ENCODE measurements at places on chromosomes 1 and 21.

GRCh38 chr1:156677616-156678596 is 699 bp upstream of the NES start:
- DNase-seq, result peak; percentile 31

GRCh38 chr1:58047265-58047858 is 499.2 kb downstream of the OMA1 start:
- DNase-seq, result no peak

DNA sequence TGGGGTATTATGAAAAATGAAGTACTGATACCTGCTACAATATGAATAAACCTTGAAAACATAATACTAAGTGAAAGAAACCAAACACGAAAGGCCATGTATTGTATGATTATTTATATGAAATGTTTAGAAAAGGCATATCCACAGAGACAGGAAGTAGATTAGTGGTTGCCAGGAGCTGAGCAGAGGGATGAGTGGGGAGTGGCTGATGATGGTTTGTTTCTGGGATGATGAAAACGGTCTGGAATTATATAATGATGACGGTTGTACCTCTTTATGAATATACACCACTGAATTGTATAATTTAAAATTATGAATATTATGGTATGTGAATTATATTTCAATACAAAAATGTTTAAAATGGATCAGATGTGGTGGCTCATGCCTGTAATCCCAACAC is 63.8 kb upstream of the MPC2 start:
- DNase-seq, result no peak

DNA sequence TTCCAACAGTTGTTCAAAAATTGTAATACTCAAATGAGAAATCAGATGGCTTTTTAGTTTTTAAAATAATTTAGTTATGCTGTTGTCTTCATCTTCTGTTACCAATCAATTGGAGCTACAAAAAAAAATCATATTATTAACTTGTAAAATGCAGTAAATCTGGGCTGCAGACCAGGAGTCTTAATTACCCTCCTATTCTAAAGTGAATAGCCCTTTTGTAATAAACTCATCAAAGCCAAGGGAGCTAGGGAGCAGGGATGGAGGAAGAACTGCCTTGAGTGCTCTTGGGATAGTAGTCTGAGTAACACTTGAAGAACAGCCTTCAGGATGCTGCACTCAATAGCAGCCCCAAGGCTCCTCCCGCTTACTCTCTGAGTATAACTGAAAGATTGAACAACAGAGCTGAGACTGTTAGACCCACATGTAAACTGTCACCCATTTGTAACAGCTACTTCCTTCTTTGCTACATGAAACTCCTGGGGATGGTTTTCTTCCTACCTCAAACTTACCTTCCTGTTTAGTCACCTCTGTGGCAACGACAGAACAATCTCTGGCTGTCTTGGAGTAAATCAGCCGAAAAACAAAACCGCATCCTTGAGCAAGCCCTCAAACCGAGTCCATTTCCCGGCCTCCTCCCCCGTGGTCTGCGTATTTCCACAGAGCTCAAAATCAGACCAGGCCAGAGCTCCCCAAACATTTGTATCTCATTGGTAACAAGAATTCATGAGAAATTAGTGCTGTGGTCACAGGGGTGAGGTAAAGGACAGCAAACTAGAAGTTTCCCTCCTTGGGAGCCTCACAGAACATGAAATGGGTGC is 55.9 kb downstream of the CD58 start:
- no peak for DNase-seq

- DNase-seq, result no peak
Observed at GRCh38 chr1:244104309-244105060, 53.4 kb downstream of the ZBTB18 start.

GRCh38 chr1:45356186-45356585 is 15.9 kb upstream of the MUTYH start:
- no peak for DNase-seq

- DNase-seq, result no peak
Observed at GRCh38 chr1:244201750-244202149, 150.7 kb downstream of the ZBTB18 start.

DNA sequence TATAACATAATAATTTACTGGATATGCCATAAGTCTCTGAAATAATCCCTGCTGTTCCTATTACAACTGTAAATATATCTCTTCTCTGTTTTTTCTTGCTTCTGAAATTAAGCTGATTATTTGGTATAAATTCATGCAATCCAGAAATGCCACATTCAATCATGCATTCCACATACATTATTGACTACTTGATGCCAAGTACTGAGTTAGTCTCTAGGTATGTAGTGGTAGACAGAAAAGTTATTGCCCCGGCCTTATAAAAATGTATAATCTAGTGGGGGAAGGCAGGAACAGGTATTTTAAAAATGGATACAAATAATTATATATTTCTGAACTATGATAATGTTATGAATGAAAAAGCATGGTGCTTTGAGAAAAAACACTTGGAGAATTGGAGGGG is 338.6 kb upstream of the SNX7 start:
- DNase-seq, result no peak

GRCh38 chr1:119676571-119677206 is 28.6 kb upstream of the ZNF697 start:
- no peak for DNase-seq

GRCh38 chr1:112727716-112728115 is 12.6 kb upstream of the PPM1J start:
- DNase-seq, result no peak

- DNase-seq, result no peak
Observed at GRCh38 chr1:65371544-65371943, 48.9 kb upstream of the LEPR start.

GRCh38 chr1:13871886-13872285 is 171.9 kb downstream of the PRDM2 start:
- DNase-seq, result no peak

- no peak for DNase-seq
Observed at GRCh38 chr1:243705585-243705984, 144.5 kb downstream of the AKT3 start.

DNA sequence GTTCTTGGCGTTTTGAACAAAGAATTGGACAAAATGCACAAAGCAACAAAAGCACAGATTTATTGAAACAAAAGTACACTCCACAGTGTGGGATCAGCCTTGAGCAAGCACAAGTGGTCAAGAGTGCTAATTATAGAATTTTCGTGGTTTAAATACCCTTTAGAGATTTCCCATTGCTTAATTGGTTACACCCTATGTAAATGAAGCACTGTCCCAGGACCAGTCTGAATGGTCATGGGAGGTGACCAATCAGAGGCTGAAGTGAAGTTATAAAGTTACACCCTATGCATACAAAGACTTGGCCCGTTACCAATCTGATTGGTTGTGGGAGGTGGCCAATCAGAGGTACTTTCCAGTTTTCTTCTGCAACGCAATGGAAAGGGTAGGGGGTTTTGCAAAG is 223.6 kb downstream of the CENPF start:
- DNase-seq, result no peak

DNA sequence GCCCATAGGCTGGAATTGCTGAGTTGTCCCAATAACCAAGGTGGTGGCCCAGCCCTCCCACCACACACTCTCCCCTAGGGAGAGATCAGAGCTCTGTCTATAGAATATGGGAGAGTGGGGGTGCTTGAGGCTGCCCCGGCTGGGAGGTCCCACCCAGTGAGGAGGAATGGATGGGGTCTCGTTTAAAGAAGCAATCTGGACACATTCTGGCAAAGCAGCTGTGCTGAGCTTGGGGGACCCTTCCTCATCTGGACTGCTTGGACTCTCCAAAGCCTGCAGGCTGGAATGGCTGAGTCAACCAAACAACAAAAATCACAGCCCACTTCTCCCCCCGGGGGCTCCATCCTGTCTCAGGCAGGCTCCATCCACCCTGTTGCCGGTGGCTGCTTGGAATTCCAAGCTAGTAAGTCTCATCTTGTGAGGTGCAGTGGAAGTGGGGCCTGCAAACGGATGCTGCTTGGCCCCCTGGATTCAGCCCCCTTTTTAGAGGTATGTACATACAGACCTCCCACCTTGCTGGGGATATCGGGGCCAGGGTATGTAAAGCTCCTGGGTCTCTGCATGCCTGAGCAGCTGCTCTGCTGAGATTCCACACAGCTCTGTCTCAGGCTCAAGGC is 67.1 kb upstream of the FAM78B start:
- no peak for DNase-seq

DNA sequence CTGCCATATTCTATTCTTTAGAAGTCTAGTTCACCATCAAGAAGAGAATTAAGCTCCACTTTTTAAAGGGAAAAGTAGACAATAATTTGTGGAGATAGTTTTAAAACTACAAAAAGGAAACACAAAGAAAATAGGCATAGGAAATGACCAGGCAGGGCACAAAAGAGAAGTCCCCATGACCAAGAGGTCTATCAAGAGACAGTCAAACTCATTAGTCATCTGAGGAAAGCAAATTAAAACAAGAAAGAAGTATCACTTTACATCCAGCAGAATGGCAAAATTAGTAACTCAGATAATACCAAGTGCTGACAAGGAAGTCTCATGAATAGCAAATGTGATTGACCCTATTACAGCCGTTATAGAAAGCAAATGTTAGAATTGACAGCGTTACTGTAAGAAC is 243.7 kb upstream of the SNX7 start:
- no peak for DNase-seq

DNA sequence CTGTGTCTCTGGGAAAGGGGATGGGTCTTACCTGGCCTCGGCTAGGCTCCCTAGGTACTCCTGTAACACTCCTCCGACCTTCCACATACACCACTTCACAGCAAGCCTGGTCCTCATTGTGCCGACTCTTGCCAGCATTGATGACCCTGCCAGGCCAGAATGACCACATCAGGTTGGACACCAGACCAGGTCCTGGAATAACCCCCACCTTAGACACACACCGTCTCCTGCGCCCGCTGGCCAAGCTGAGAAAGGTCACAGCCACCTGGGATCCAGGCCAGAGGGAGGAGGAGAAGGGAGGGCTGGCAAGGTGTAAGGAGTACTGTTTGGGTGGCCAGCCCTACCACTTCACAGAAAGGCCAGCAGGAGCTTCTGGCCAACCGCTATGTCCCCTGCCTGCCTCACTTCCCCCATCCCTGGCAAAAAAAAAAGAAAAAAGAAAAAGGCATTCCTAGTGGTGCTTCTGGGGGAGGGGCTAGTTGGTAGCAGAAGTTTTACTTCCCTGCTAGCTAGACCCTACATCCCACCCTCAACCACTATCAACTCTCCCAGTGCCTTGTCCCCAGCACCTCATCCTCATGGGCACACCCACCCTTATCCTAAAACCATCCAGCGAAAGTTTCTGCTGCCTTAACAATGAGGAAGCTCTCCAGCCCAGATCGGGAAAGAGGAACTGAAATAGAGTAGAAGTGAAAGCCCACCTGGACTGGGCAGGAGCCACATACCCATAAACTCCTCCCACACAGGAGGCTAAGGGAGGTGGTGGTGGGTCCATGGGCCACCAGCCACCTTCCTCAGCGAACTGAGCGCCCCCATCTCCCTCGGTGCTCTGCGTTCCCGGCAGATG is 1.4 kb downstream of the PPM1J start:
- DNase-seq, result no peak

GRCh38 chr1:54709547-54710292 is 5.9 kb upstream of the TTC4 start:
- DNase-seq, result no peak

- DNase-seq, result no peak
Observed at GRCh38 chr21:32064281-32064910, 191.6 kb downstream of the HUNK start.

- DNase-seq, result no peak
Observed at GRCh38 chr1:87778896-87779295, 450.2 kb downstream of the LMO4 start.

DNA sequence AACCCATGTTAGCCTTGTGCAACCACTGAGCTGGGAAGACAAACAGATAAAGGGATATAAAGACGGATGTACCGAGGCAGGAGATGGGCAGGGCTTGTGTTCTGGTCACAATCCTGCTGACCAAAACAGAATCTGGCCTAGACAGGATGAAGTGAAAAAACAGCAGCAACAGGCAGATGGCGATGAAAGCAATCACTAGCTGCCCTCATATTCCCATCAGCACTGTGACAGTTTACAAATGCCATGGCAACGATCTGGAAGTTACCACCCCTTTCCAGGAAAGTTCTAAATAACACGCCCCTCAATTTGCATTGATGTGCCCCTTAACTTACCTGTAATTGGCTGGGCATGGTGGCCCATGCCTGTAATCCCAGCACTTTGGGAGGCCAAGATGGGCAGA is 40.6 kb upstream of the CD46 start:
- no peak for DNase-seq

DNA sequence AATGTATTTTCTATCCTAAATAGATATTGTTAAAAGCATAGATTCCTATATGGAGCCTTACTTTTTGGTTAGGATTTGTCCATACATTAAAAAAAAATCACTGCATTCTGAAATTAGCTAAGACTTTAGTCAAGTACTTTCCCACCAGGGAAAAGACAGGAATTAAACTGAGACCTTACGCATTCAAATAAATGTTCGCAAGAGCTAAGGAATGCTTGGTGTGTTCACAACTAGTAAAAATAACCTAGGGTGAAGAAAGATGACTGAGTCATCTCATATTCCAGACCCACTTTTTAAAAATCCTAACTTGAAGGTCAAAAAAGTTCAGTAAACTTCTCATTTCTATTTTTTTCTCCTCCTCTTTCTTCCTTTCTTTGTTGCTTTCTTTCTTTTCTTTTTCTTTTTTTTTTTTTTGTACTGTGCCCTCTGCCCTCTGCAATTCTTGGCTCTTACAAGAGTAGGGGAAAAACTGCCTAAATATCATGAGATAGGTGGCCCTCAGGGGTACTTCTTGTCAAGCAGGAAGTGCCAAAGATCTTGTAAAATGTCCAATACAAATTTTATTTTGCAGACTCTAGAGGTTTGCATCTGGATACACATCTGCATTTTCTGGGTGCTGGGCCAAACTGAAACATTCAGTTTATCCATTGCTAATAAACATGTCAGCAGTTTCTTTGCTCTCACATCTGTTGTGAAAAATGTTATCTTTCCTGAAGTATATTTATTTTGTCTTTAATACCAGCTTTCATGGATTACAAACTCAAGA is 121.4 kb upstream of the GORAB start:
- DNase-seq, result no peak

GRCh38 chr1:204073837-204074273 is 940 bp downstream of the SOX13 start:
- DNase-seq, result no peak

GRCh38 chr21:35120631-35121180 is 71.6 kb upstream of the RUNX1 start:
- no peak for DNase-seq

DNA sequence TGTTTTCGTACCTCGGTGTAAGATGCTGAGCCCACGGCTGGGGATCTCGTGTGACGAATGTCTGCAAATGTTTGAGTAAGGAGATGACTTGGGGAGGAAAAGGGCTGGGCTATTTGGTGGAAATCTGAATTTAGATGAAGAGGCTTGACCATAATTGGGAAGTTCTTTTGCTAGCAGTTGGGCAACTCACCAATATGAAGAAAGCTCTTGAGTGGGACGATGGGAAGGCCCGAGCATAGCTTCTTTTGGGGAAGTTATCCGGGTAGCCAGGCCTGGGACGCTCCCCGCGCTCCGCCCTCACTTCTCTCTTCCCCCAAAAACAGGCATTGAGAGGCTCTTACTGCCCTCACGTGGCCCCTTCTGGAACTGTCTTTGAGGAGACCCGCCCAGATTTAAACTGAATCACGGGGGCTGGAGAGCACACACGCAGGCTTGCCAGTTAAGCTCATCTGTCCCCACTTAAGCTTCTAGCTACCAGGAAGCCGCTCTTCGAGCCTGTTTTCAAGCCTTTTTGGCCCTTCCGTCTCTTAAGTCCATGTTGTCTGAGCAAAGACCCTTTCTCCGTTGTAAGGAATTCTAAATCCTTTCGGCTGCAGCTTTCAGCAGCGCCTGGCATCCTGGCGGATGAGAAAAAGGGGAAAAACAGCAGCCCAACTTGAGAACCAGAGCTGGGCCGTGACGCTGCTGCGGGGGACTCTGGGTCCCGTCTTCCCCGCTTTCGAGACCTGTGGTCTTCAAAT is 93.1 kb downstream of the NID1 start:
- DNase-seq, result peak; percentile 80

All from occipital lobe (tissue), 3 donors.